ENCODE measurements at places on chromosomes 7 and 10.

DNA sequence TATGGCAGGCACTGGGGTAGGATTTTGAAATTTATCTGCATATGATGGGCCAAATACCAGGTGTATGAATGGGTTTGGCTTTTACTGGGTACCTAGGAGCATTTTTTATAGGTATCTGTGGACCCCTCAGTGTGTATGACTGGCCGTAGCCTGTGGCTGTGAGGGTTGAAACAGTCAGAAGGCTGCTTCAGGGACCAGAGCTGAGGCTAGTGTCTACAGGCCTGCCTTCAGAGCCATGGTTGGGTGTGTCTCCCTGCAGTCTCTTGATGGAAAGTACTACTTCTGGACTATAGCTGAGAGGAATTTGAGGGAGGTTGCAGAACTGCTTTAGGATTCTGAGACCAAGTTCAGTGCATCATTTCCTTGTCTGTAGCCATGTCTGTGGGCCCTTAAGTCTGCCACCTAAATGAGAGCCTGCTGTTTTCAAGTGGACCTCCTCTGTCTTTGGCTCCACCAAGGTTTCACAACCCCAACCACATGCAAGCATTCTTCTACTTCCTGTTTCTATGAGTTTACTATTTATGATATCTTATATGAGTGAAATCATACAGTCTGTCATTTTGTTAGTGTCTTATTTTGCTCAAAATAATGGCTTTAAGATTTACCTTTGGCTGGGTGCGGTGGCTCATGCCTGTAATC is 19.9 kb upstream of the ZNF138 start:
- no peak for DNase-seq

DNA sequence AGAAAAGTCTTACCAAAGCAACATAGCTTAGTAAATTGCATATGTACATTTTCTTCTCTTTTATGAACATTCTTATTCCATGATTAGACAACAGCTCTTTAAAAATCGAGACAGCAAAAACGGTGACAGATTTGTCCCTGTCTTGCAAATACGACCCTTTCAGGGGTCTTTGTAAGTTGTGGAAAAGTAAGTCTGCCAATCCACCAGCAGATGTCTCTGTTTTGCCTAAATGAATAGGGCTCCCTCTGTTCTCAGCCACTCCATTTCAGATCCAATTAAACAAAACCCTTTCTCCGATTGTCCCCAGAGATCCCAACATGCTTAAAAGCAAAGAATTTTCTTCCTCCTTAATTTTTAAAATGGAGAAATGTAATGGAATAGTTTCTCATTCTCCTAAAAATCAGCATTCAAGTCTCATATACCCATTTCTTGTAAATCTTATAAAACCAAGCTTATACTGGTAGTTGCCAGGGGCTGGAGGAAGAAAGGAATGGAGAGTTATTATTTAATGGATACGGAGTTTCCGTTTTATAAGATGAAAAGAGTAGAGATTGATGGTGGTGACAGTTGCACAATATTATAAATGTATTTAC is 61.0 kb upstream of the NFE2L3 start:
- peak; percentile 70 for DNase-seq

GRCh38 chr10:116110736-116111135 is 162.3 kb downstream of the GFRA1 start:
- DNase-seq, result no peak

GRCh38 chr10:83862723-83863122 is 276.6 kb upstream of the GHITM start:
- DNase-seq, result no peak

- DNase-seq, result no peak
Measured at GRCh38 chr7:151129117-151129959, 38.2 kb downstream of the GBX1 start.

- no peak for DNase-seq
Measured at GRCh38 chr10:35225204-35225603, 98.6 kb downstream of the CREM start.

- DNase-seq, result no peak
Measured at GRCh38 chr7:51187941-51188340, 128.7 kb downstream of the COBL start.

GRCh38 chr10:101710059-101710695 is 15.2 kb upstream of the FBXW4 start:
- peak; percentile 16 for DNase-seq

DNA sequence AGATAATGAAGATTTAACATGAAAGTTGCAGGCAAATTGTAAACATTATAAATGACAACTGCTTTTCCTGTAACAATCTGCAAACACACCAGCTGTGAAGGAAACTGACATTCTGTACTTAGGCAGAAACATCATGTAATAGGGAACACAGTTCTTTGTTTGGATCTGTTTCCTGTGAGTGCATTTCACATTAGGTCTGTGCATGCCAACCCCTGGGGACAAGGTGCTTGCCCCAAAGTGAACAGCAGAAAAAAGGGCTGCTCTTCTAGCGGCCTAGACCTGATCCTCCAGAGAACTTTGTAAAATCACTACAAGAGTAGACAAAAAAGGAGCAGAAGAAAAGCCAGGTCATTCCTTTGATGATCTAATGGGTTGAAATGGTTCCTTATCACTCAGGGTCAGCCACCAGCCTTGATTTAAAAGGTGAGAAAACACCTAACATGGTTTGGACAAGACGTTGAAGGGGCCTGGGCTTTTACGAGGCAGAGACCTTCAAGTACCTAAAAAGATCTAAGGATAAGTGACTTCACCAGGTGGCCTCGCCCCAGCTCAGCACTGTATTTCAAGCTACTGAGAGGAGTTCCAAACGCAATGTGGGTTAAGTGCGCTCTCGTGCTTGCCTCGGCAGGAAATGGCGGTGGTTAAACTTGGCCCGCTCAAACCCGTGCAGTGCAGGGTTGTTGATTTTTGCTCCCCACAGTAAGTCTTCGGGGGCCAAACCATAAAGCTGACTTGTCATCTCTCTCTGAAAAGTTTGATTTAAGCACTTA is 249.7 kb downstream of the CREB5 start:
- DNase-seq, result no peak

DNA sequence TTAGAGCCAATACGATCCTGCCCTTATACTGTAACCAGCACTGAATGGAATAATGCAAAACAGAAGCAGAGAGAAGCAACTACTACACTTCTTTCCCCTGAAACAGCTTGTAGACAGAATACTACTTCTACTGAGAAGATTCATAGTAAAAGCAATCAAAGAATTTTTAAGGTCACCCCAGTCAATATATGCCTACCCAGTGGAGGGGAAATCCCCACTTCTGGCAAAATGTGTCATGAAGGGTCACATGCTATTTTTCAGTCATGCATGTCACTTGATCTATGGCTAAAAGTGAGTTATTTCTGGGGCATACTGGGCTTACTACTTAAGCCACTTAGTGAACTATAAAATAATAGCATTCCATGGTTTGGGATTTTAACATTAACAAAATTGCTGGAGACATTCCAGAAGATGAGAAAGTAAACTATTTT is 25.6 kb downstream of the IRF5 start:
- DNase-seq, result no peak

DNA sequence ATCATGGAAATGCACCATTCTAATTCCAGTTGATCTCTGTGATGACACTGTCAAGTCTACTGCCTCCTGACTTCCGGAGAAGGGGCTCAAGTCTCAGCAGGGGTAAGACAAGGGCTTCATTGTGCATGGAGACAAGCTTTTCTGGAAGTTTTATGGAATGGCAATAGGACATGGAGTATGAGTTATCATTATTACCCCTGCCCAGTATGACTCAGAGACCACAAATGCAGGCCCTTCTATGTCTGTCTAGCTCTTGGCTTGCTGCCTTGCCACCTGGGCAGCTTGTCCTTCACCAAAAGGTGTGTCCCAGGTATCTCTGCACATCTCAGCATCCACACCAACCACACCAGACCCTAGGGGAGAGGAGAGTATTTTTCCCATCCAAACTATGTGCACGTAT is 34.9 kb upstream of the KIAA1217 start:
- no peak for DNase-seq

DNA sequence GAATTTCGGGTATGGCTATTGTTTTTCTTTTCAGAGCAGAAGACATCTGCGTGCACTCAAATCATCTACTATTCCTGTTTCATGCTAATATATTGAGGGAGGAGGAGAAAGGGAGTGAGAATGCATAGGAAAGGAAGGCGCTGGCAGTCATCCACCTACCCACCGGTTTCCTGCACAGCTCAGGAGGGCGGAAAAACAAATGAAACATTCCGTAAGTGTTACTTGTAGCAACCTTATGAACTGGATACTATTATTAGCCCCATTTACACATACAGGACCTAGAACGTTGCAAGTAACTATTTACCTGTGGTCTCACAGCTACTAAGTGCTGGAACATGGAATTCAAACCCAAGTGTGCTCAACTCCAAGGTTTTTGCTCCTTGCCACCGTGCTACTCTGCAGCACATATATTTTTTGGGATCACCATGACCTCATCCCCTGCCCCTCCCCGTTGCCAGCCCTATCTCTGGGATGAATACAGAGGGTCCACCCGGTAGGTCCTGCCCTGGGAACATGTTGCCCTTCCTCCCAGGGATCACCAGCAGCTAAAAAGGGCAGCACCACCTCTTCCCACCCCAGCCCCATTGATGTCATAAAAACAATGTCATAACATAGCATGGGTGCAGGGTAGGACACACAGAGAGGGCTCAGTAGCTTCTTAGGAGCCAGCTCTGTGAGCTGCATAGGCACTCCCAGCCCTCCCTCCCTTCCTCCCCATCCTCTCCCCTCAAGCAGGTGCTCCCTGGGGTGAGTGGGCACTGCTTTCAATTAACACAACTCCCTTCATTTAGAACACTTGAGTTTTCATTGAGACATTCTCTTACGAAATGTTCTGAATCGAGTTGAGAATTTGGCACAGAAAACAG is 16.9 kb downstream of the GFRA1 start:
- DNase-seq, result no peak

GRCh38 chr10:86723009-86723408 is 33.4 kb upstream of the BMPR1A start:
- DNase-seq, result no peak

DNA sequence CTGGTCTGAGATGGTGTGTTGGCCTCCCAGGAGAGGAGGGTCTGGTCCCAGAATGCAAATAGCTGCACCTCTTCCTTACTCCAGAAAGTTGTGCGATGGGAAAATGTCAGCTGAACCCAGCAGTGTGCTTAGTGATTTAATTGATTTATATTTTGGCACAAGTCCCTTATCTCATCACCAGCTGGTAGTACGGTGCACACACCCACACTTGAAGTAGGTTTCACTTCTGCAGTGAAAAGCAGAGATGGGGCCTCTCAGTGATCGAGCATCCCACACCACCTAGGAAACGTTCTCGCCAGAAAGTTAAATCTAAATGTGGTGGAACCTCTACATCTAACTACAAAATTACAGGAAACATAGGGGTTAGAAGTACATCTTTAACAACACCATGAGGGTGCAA is 80.4 kb downstream of the UBE3C start:
- DNase-seq, result no peak

- DNase-seq, result peak; percentile 35
Measured at GRCh38 chr10:107425931-107426553, 261.5 kb upstream of the SORCS1 start.

GRCh38 chr7:135281363-135281949 is 47.8 kb downstream of the STRA8 start:
- DNase-seq, result peak; percentile 78

GRCh38 chr10:86365346-86366032 is 1.1 kb downstream of the GRID1 start:
- no peak for DNase-seq

DNA sequence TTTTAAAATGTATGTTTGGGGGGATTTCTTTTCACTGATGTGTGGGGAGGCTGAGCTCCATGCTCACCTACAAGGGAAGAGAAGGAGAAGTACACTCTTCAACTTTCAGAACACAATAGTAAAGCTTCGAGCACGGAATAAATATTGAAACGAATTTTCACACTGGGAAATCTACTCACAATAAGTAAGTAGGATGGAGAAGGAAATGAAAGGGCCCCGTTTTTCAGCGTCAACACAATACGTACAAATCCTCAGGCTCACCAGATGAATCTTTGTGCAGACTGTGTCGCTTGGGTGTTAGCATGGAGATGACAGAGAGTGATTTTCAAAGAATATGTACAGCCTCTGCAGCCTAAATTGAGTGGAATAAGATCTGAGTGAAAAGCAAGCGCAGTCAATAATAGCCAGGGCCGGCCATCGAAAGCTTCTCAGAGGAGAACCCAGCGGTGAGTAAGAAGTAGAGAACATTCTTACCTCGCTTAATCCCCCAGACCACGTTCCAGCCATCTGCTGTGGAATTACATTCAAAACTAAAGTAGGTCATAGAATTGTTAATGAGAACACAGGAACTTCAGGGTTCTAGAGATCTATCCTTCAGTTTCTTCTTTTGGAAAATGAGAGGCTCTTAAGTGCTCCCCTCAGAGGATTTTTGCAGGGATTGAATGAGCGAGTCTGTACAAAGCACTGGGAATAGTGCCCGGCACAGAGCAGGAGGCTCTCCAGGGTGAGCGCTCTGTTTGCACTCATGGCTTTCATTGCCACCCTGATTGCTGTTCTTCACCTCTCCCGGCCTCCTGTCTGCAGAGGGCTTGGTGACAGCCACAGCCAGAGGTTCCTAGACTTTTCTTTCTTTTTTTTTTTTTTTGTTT is 292.8 kb downstream of the SFMBT2 start:
- no peak for DNase-seq

- no peak for DNase-seq
Measured at GRCh38 chr10:21270976-21271375, 254.5 kb downstream of the SKIDA1 start.

DNA sequence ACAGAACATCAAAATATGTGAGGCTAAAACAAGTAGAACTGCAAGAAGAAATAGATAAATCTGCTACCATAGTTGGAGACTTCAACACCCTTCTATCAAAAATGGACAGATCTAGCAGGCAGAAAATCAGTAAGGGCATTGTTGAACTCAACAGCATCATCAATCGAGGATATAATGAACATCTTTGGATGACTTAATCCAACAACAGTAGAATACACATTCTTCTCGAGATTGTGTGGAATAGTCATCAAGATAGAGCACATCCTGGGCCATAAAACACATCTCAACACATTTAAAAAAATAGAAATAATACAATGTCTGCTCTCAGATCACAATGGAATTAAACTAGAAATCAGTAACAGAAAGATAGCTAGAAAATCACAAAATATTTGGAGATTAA is 9.9 kb downstream of the IGFBP1 start:
- DNase-seq, result no peak

DNA sequence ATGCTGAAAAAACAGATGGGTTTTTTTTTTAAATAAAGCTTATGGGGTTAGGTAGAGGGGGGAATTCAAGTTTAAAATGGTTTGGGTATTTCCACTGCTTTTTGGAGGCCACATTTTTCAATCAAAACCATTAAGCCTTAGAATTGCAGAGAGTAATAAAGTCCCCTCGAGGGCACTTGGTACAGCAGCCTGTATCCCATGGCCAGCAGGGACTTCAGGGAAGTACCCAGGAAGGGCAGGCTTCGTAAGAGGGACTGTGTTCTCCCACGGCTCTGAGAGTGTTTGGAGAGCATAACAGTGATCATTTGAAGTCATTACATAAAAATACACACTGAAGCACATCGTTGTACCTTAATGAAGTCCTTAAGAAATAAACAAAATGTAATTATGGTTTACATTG is 432.7 kb downstream of the DPP6 start:
- DNase-seq, result no peak

DNA sequence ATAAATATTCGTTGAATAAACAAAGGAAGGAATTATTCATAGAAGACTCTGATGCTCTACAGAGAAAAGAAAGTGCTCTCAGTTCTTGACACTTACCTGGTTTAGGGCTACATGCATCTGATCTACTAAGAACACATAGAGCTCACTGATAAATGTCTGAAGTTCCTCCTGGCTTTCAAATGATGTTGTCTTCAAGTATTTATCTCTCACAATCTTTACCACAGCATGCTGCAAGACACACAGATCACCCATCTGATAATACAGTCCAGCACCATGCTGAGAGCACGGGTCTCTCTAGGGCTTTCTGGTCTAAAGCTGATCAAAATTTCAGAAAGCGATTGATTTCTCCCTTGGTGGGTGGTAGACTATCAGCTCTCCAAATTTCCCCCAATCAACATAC is 44.5 kb upstream of the MRPS16 start:
- DNase-seq, result no peak

Data from RPMI7951 (cell line).